ENCODE measurements at places on chromosomes 16 and 17.
A peak's percentile ranks its signal among the peaks of the same experiment; 100 is the strongest.

DNA sequence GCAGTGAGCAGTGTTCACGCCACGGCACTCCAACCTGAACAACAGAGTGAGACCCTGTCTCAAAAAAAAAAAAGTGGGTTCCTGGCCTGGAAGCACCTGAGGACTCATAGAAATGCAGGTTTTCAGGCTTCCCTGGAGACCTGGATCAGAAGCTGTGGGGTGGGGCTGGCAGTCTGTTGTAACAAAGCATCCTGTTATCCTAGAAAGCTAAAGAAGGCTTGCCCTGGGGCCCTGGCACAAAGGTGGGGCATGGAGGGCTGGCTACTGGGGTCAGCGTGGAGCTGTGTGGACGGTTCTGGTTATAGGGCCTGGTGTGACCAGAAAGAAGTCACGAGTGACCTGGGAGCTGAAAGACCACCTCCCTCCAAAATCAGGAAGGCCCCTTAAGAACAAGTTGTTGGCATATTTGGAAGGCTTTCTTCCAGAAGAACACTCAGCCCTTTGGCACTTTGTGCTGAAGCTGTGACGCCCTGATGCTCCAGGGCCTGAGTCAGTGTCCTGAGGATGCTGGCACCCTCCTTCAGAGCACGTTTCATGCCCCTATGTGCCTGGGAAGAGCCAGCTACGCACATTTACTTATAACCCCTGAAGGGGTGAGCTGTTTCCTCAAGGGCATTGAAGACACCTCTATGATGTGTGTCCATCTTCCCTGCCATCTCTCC, 6.2 kb downstream of the CRISPLD2 start:
- DNase-seq: peak; percentile 52

DNA sequence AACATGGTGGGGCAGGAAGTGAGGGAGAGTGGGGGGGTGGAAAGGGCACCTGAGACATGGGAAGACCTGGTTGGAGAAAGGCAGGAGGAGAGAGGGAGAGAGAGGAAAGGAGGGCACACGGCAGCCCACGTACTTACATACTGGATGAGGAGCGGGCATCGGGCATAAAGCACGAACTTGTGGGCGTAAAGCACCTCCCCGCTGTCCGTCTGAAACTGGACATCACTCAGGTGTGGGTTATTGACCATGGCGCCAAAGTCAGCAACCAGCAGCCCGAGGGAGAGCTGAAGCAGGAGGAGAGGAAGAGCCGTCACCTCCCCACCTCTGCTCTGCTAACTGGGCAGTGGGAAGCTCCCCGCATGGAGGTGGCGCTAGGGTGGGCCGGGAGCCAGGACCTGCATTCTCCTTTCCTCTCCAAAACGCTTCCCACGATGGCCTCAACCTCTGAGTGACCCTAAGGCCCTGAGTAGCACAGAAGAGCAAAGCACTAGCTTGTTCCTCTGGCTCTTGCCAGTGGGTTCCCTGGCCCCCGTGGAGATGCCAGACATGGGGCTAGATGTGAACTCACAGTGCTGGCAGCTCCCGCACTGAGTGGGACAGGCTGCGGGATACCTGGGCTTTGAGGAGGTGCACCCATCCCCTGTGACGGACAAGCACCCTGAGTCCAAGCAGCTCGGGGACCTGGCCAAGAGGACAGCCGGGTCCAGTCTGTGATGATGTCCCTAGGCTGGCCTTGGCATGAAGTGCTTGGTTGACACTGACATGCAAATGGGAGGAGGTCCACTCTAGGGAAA, 16.9 kb downstream of the SLX4 start:
- no peak for DNase-seq

- no peak for DNase-seq
Measured at GRCh38 chr16:83517398-83517797, 290.4 kb upstream of the HSBP1 start.

- no peak for DNase-seq
Measured at GRCh38 chr16:66286527-66286926, 80.0 kb upstream of the CDH5 start.

DNA sequence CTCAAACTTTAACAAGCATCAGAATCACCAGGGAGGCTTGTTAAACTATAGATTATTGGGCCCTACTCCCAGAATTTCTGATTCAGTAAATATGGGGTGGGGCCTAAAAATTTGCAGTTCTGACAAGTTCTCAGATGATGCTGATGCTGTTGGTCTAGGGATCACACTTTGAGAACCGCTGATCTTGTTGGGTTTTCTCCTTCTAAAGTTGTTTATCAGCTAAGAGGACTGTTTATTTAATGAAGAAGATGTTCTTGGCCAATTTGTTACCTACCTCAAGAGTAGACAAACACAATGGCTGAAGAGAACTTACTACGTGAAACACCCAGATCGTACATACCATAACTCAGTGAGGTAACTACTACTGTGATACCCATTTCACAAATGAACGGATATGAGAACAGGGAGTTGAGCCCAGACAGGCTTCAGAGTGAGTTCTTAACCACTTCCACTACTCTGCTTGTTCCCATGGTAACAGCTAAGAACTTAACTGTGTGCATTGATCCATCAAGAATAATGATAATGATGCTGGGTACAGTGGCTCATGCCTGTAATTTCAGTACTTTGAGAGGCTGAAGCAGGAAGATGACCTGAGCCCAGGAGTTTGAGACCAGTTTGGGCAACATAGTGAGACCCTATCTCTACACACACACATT, 85.3 kb upstream of the NSRP1 start:
- DNase-seq: no peak

All from M059J (cell line).